Natural killer cell treated with Interleukin-12 subunit alpha and Interleukin-12 subunit beta and Interleukin-15 and Interleukin-18, amount 100 ng/mL, for 72 hours (primary cell): ENCODE measurements at places on chromosomes 4 and X. TPM values are rescaled to one million over a fixed set of nuclear protein-coding genes. Genes with fewer than 3 reads are reported as not detected.

Gene COMMD8
- 23.3 TPM for total RNA-seq

Gene EPHA5
- not detected for total RNA-seq

Gene CNKSR2
- 0.98 TPM for total RNA-seq

Gene DMRTC1
- not detected for total RNA-seq

DNA sequence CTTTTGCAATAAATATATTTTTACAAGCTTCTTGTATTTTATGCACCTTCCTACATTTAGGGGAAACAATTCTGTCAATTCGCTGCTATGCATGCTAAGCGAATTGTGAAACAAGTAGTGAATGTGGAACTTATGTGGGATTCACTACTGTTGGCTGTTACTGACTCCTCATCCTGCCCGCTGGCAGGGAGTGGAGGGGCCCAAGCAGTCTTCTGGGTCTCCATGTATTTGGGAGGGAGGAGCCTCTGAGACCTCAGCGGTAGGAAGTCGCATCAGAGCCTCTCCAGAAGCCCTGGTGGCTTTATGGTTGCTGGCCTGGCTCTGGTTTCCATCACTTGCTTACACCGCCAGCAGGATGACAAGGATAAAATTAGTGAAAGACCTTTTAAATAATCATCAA is 3.7 kb upstream of the SETD7 start:
- DNase-seq = no peak

DNA sequence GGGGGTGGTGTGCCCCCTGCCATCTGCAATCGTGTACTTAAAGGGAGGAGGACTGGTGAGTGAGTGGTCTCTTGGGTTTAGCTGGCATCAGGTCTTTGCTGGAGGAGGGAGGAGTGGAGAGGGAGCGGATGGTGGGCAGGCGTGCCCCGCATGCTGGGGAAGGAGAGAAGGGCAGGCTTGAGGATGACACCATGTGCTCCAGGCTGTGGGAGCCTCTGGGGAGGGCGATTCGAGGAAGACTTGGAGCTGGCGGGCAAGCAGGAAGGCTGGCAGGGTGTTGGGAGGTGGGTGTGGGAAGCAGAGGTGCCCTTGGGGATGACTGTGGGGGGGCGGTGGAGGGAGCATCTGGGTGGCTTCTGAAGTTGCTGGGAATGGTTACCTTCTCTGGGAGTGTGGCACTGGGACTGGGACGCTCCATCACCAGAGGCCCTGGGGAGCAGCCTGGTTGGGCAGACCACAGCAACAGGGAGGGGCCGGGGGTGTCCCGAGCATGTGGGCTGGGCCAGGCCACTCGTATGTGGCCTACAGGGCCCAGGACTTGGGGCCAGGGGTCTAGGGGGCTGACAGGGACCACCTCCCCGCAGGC is 30.8 kb upstream of the AFAP1 start:
- peak; percentile 25 for DNase-seq

- DNase-seq = no peak
Observed at GRCh38 chr4:83862471-83862870, 326.6 kb downstream of the GPAT3 start.

- DNase-seq = no peak
Observed at GRCh38 chrX:31266203-31267076, 194.6 kb upstream of the FTHL17 start.

DNA sequence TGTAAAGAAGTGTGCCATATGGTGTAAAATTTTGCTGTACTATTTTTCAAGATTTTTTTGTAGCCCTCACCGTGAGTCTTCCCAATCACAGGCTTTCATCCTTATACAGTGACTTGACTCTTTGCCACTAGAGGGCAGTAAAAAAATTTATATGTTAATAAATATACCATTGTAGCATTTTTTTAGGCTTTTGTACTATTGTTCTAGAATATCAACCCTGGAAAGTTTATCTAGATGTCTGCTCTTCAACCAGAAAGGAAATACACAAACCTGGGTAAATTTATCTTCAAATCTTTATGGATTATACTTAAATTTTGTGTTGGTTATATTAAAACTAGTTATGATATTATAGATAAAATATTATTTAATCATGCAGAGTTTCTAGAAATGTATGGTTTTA is 235.3 kb downstream of the TENM3 start:
- DNase-seq = no peak

DNA sequence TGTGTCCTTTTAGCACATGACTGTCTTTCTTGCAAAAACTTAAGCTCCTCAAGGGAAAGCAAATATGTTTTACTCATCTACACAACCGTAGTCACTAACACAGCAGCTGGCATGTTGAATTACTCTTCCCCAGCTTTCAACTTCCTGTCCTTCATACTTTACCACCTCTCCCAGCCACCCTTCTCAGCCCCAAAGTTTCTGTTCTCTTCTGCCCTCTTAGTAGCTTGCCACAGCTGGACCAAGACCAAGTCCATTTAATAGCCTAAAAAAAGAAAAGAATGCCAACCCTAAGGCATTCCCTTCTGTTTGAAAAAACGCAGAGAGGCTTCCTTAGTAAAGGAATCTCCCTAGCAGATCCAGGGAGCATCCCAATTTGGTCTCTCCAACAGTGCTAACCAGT is 36.8 kb downstream of the SRPX2 start:
- no peak for DNase-seq

DNA sequence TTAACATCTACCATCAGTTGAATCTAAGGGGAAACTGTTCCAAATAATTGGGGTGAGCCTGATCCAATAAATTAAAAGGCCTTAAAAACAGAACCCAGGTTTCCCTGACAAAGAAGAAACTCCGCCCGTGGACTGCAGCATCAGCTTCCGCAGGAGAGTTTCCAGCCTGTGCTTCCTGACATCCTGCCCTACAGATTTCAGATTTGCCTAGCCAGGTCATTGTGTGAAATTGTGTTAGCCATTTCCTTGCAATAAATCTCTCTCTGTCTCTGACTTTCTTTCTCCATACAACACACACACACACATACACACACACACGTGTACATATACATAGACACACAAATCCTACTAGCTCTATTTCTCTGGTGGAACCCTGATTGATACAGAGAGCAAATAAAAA is 48.3 kb upstream of the LCORL start:
- DNase-seq = no peak

GRCh38 chr4:148207068-148207467 is 235.1 kb downstream of the NR3C2 start:
- DNase-seq = no peak

GRCh38 chrX:123422875-123423274 is 238.8 kb downstream of the GRIA3 start:
- no peak for DNase-seq
